Hematopoietic multipotent progenitor cell treated with erythropoietin and hydrocortisone succinate and interleukin-3 and kit ligand, for 8 days (in vitro differentiated cells): ENCODE measurements at places on chromosomes 6 and 20.

DNA sequence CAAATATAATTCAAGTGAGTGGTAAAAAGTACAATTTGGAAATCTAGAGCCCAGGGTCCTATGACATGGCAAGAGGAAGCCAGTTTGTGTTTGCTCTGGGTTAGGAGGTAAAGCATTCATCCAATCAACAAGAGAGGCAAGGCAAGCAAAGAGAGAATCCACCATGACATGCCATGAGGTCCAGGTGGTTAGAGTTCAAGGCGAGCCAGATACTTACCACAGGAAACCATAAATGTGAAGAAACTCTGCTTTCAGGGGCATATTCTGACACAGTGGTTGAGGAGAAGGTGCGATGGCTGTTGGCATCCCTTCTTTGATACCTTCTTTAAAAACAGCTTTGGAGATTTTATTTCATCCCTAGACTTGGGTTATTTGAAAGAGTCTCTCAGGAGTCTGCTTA lies 193.8 kb upstream of the MAN1A1 start:
- no peak for DNase-seq

GRCh38 chr20:33291416-33291815 lies 8.4 kb downstream of the BPIFB1 start:
- no peak for DNase-seq

- no peak for DNase-seq
Measured at GRCh38 chr6:56040889-56041301, 165.5 kb upstream of the BMP5 start.

DNA sequence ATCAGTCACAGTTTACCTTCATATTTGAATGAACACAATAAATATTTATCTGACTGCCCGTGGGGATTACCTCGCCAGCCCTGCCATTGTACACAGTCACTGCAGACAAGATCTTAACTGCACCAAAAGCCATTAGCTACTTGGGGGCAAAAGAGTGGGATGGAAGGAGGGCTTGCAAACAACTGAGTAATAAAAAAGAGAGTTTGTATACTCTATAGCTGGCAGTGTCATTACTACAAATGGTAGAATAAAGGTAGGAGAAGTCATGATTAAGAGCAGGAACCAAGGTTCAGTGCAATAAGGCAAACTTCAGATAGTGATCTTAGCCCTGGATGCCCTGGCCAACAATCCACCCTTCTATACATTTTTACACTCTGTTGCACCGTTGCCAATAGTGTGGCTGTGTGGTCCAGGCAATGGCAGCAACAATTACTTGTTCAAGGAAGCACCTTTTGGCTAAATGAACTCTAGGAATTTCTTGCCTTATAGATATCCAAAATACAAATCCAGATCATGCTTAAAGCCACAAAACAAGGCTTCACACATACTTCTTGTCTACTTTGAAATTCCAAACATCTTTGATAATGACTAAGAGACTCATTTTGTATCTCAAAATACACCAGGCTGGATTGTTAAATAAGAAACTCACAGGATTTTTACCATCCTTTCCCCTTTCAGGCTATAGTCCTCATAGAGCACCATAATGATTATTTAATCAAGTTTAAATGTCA lies 955.4 kb upstream of the ADGRB3 start:
- no peak for DNase-seq

- no peak for DNase-seq
Measured at GRCh38 chr6:34928220-34928619, 39.2 kb downstream of the ANKS1A start.

GRCh38 chr6:156197513-156197912 lies 579.7 kb upstream of the ARID1B start:
- no peak for DNase-seq

DNA sequence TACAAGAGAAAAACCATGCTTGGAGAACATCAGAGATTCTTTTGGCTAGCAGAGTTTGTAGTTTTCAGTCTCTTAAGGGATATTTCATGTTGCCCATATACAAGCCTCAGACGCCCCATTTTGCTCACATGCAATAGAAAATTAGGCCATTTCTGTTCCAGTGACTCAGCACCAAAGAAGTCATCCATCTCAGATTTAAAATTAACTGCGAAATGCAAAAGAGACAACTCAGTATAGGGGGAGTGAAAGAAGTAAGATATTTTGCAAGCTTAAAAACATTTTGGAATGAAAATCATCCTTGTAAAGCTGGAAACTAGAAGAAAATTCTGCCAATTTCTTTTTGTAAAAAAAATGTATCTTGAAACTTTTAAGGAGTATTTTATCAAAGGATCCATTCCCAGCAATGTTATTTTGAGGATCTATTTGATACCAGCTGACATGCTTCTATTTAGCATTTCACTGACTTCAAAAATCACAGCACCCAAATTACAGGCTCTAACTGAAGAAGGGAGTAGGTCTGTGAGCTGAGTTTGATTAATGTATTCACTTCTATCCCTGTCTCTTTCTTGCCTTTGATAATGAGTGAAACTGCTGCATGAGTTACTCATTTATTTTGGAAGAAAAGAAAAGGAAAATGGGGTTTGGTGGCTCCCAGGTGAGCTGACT lies 223.7 kb upstream of the SULF2 start:
- DNase-seq: no peak

GRCh38 chr20:44688053-44688625 lies 27.0 kb upstream of the CCN5 start:
- DNase-seq: no peak

GRCh38 chr20:46270977-46271744 lies 37.1 kb downstream of the CDH22 start:
- DNase-seq: no peak

- DNase-seq: no peak
Measured at GRCh38 chr6:111445861-111446267, 37.2 kb downstream of the REV3L start.

GRCh38 chr6:124823240-124824111 lies 138.8 kb upstream of the RNF217 start:
- DNase-seq: no peak

- no peak for DNase-seq
Measured at GRCh38 chr6:127486934-127487333, 27.7 kb upstream of the KIAA0408 start.

DNA sequence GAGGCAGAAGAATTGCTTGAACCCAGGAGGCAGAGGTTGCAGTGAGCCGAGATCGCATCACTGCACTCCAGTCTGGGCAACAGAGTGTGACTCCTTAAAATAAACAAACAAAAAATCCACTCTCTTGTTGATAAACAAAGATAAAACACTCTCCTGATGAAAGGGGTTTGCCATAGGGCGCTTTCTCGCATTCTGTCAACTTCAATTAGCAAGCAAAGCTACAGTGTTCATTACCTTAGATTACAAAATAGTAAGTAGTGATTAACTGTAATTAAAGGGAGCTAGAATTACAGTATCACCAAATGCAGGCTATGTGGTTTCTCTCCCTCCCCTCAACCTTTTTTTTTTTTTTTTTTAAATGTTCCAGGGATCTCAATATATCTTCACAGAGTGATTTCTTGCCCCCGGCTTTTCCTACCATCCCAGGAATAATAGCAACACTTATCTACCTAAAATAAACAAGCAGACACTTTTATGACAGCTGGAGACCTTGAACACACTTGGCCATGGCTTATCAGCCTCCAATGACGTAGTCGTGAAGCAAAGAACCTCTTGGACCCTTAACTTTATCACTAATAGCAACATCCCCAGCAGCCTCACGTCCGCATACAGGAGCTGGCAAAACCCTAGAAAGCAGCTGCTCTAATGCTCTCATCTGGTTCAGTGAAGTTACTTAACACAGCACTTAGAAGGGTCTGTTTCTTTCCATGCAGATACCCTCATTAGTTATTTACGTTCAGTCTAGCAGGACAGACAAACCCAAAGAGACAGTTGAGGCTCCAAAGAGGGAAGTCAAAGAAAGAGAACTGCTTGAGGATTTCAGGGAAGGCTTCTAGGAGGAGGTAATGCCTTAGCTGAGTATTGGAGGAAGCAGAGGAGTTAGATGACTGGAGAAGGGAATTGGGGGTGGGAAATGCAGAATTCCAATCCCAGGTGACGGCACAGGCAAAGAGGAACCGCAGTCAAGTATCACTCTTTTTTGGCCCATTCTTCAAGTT lies 37.9 kb upstream of the NEDD9 start:
- DNase-seq: no peak

- no peak for DNase-seq
Measured at GRCh38 chr6:92114797-92115196, 1304.6 kb downstream of the EPHA7 start.

DNA sequence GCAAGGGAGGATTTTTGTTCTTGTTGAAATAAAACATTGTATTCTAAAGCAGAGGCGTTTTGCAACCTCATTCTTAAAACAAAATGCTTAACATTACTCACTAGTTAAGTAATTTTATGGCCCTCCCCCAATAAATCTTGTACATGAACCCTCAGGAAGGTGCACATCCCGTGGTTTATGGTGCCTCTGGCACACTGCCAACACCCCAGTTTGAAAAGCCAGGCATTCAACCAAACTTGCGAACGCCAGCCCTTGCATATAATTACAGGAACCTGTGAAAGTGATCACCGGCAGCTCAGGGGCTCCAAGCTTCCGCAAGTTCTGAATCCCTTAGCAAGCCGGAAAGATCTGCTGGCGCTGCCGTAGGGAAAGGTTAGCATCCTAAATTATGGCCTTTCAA lies 1109.0 kb upstream of the FLRT3 start:
- no peak for DNase-seq

GRCh38 chr6:42783876-42784642 lies 2.2 kb downstream of the BICRAL start:
- DNase-seq: peak; percentile 67

DNA sequence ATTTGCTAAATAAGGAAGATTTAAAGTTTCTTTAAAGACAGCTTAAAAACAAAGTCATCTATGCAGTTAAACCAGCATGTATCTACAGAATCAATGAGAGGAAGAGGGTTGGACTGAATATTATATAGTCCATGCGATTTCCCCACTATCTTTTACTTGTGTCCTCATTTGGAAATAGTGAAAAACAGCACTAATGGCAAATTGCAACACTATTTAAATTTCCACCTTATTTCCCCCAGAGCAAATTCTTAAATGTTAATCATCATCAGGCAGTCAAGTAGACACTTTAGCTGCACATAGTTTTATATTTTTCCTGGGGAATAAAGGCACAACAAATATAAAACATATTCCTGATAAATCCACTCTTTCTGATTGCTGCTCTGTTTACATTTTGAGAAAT lies 114.6 kb downstream of the LCA5 start:
- no peak for DNase-seq

- no peak for DNase-seq
Measured at GRCh38 chr6:106125925-106126435, 39.8 kb downstream of the PRDM1 start.

- no peak for DNase-seq
Measured at GRCh38 chr6:89999945-90000825, 105.9 kb downstream of the GJA10 start.

DNA sequence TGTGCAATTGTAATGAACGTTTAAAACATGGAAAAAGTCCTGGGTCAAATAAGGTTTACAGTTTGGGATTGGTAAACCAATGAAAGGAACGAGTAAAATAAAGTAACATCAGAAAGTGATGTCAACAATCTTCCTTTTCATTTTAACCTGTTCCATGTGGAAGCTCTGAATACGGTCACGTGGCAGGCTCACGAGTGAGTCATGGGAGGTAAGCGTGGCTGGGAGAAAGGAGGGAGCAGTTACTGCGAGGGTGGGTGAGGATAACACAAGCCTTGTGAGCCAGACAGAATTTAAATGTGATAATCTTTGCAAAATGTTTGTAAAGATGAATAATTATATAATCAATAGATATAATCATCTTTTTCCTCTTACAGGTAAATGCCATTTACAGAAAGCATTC lies 171.3 kb upstream of the HDAC2 start:
- DNase-seq: no peak

DNA sequence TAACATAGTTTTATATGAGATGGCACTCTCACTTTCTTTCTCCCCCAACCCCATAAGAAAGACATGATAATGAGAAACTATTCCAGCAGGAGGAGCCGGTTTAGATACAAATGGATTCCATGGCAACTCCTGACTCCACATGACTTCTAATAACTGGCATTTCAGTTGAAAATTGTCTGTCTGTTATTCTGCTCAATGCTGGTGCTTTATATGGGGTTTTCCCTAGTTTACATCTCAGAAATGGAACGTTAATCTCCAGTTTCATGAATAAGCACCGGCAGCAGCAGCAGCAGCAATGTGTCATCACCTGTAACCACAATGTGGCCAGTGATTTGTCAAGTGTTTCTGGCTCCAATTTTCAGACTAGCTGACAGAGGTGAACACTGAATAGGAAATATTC lies 8.0 kb upstream of the SIM1 start:
- no peak for DNase-seq

DNA sequence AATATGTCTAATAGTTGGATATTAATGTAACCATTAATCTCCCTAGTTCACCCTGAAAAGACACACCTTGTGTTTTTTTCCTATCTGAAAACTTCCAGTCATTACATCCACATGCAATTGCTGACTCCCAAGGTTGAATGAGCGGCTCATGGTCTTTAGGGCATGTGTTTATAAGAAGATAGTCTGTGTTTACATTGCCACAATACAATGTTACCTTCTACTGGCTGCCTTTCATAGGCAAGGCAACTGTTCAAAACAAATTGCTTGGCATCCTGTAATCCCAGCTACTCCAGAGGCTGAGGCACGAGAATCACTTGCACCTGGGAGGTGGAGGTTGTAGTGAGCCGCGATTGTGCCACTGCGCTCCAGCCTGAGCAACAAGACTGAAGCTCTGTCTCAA lies 86.8 kb upstream of the SHLD1 start:
- DNase-seq: no peak

DNA sequence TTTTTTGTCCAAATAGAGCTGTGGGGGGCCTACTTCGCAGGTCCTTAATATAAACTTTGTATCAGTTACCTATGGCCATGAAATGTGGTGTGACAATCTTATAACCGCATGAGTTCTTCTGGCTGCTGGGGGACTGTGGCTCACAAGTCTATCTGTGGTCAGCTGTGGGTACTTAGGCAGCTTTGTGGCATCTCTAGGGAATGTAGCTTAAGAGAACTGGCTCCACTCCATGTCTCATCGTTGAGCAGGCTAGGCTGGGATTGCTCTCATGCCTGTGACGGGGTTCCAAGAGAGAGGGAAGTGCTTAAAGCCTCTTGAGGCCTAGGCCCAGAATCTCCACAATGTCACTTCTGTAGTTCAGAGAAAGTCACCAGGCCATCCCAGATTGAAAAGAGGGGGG lies 140.5 kb downstream of the BTBD3 start:
- DNase-seq: no peak
